ENCODE measurements at places on chromosomes 4 and X.
A peak's percentile ranks its signal among the peaks of the same experiment; 100 is the strongest.

DNA sequence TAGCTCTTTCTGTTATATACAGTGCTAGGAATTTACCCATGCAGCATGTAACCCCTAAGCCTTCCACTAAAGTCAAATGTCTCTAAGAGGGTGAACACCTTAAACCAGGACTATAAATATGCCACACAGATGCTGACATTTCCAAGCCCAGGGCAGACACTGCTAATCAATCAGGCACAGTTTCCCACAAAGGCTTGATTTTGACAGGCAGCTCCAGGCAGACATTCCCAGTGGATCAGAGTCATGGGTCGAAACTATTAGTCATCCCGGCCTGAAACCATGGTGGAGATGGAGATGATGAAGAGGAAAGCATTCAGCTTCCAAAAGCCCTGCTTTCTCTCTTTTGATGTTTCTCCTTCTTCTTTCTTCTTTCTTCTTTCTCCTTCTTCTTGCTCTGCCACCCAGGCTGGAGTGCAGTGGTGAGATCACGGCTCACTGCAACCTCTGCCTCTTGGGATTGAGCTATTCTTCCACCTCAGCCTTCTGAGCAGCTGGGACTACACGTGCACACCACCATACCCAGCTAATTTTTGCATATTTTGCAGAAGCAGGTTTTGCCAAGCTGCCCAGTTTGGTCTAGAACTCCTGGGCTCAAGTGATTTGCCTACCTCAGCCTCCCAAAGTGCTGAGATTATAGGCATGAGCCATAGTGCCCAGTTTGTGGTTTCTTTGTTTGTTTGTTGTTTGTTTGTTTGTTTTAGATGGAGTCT, 21.0 kb upstream of the SORCS2 start:
- no peak for DNase-seq

- DNase-seq, result no peak
Measured at GRCh38 chr4:150158041-150158440, 79.8 kb downstream of the DCLK2 start.

DNA sequence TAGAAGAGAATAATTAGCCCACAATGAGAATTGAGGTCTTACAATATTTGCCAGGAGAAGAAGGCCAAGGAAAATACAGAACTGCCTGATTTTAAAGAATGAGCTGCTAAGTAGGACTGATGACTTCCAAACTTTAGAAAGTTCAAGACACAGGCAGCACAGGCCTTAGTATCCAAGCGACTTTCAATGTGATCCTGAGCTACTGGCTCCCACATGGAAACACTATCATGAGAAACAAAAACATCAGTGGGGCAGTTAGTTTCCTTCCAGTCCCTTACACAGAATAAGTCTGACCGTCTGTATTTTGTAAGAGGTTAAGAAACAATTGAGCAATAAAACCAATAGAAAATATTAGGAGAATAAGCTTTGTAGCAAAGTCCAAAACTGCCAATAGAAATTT, 251.4 kb downstream of the COL25A1 start:
- no peak for DNase-seq

DNA sequence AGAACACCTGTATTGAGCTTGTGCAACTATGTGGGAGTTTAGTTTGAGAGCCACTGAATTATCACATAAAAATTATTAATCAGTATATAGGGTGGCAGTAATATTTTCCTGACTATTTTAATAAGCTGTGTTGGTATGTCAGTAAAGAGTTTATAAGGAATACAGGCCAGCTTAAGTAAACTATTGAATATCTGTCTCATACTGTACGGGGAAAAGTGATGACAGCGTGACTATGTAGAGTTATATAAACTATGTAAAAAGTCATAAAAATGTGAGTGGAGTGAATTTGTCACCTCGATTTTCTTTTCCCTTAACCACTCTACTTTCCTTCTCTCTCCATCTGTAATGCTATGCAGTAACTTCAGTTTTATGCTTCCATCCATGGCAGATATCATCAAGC, 250.2 kb downstream of the BMPR1B start:
- DNase-seq, result no peak

- DNase-seq, result no peak
Measured at GRCh38 chr4:179128299-179128698, 1686.1 kb upstream of the AGA start.

- DNase-seq, result no peak
Measured at GRCh38 chrX:142999199-142999701, 26.5 kb upstream of the SPANXN4 start.

- peak; percentile 9 for DNase-seq
Measured at GRCh38 chr4:37890801-37891259, at the start of gene TBC1D1. TSS of gene TBC1D1 (plus strand) at chr4:37891084. CDS start at chr4:37902096, 11,012 bp downstream.

GRCh38 chr4:101604976-101605375, 185.6 kb upstream of the BANK1 start:
- DNase-seq, result no peak

DNA sequence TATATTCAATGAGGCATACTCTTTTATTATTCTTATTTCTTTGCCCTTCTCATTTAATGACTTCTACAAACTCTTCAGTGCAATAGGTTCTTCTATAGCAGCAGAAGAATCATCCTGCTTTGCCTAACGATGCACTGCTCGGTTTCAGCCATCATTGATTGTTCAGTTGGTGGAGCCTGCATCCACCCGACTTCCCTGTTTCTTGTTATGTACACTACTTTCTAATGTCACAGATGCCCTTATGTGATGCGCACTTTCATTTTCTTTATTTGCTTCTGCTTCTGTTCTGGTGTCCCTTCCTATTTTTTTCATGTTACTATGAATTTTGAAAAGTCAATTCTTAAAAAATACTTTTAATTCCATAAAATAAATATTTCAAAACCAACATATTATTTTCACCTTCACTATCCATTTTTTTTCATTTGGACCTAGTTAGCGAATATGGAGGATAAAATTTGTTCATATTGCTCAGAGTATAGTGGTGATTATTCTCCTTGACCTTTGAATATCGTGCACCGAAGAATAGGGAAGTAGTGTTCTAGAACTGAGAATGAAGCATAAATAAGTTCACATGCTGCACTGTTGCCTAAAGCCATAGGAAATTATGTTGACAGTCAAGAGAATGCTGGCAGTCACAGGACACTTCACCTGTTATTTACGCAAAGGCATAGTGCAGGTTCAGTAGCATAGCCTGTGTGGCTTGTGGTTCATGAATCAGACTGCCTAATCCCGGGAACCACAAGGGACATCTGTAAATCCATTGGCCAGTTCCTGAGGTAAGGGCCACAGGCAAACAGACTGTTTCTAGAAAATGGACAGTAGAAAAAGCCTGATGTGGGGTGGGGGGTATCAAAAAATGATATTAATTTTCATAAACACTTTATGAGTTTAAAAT, 21.3 kb upstream of the SFRP2 start:
- no peak for DNase-seq

DNA sequence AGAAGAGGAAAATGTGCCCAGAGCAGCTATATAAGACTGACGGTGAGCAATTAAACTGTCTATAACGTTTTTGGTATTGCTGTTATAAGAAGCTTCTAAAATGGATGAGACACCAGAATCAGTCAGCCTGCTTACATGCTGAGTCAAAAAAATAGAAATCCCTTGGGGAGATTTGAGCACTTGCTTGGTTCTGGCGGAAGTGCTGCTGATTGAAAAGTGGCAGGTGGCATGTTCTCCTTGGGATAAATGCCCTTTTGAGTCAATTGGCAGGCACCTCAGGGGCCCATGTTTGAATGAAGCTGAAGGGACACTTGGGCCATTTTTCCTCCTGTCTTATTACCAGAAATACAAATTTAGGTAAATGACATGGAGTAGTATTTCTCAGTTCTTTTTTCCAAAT, 148.7 kb downstream of the PTCHD1 start:
- DNase-seq, result no peak

DNA sequence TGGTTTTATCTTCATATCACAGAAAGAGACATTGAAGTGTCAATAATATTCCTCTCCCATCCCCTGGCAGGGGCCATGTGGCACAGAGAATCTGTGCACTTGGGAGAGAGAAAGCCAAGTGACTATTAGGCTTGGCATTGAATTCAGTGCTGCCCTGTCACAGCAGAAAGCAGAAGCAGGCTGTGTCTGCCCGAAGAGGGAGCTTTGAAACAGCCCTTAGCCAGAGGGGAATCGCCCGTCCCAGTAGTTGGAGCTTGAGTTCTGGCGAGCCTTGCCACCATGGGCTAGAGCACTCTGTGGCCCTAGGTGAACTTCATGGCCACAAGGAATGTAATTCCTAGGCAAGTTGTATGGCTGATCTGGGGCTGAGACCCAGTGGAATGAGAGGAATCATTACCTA, 282.5 kb upstream of the PCDH10 start:
- no peak for DNase-seq

DNA sequence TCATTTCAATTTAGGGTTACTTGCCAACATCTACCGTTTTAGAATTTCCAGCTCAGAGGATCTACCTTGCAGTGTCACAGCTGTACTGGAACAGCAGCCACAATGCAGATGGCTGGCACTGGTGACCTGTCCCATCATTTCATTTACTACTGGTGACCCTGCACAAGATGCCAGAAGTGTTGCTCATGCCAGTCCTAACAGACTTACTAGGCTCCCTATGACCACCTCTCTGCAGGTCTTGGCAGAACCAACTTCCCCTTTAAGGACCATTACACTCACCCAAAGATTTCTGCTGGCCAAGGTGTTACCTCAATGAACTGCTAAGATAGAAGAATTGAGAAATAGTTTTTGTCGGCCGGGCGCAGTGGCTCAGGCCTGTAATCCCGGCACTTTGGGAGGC, 106.9 kb downstream of the C4orf51 start:
- DNase-seq, result no peak

GRCh38 chrX:46698691-46699090, 60.2 kb downstream of the SLC9A7 start:
- no peak for DNase-seq

GRCh38 chr4:169619518-169619957, 840 bp upstream of the CLCN3 start:
- peak; percentile 52 for DNase-seq

GRCh38 chrX:40734971-40735324, 394 bp downstream of the MED14 start:
- DNase-seq, result no peak

DNA sequence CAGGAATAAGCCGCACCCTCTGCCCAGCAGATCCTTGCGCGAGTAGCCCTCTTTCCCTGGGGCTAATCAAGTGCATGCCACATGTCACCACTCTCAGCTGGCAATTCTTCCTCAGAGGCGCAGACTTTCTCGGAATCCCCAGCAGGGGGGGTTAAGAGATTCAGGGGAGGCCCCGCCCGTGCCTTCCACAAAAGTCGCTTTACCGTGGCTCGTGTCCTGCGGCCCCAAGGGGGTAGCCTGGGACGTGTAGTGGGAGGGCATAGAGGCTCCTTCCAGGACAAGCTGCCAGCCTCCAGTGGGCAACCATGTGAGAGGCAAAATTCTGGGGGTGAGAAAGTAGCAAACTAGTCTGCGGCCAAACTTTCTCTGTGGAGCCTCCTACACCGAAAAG, 652 bp downstream of the SRPX start:
- DNase-seq, result no peak

GRCh38 chrX:29315931-29316330, 728.7 kb downstream of the IL1RAPL1 start:
- no peak for DNase-seq

GRCh38 chr4:73762409-73762808, 22.0 kb downstream of the CXCL8 start:
- no peak for DNase-seq

- no peak for DNase-seq
Measured at GRCh38 chr4:138162259-138162658, 79.9 kb downstream of the SLC7A11 start.

GRCh38 chr4:48596336-48596735, 106.3 kb downstream of the ZAR1 start:
- no peak for DNase-seq

DNA sequence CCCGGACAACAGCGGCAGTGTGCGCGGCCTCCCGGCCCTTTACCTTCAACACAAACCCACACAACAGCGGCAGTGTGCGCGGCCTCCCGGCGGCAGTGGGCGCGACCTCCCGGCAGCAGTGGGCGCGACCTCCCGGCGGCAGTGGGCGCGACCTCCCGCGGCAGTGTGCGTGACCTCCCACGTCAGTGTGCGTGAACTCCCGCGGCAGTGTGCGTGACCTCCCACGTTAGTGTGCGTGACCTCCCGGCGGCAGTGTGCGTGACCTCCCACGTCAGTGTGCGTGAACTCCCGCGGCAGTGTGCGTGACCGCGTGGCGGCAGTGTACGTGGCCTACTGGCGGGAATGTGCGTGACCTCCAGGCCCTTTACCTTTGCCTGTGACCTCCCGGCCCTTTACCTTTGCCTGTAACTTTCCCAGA, 576.6 kb upstream of the FRG1 start:
- DNase-seq, result no peak

GRCh38 chrX:86714441-86714840, 566.2 kb downstream of the DACH2 start:
- DNase-seq, result no peak

DNA sequence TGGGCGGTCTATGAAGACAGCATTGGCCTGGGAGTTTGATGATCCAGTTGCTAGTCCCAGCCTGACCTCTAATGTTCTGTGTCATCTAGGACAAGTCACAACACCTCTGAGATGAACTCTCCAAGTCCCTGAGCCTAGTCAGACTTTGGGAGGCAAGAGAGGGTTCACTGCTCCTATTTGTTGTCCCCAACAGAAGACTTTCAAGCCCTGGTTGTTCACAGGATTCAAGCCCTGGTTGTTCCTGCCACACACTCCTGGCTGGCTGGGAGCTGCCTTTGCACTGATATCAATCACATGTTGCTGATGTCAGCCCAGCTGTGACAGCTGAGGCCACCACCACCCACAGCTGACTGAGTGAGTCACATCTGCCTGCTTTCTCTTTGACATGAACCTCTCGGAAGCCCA, 253.2 kb upstream of the RASGEF1B start:
- no peak for DNase-seq

DNA sequence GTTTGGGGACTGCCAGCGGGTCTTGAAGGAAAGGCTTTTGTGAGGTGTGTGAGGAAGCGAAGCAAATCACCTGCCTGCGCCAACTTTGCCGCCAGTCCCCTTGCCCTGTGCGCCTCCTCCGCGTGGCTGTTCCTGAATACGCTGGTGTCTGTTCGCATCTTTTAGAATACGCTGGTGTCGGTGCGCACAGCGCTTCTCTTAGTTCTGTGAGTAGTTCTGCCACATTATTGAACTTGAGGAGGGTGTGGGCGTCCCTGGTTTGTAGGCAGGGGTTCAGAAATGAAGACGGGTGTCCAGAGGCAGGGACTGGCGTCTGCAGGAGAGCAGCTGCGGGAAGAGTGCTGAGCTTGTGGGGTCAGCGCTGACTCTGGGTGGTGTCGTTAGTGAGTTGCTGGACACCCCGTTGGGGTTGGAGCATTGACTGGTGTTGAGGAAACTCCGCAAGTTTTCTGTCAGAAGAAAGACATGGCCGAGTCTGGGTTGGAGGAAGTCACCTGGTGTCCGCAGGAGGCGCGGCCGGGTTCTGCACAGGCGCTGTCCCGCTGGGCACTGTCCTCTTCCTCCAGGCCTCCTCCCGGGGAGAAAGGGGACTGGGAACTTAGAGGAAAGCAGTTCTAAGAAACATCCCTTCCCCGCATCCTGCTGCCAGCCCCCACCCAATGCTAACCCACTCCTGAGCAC, 930 bp downstream of the ZNF718 start:
- no peak for DNase-seq

GRCh38 chr4:92012899-92013867, 290.6 kb upstream of the GRID2 start:
- no peak for DNase-seq

GRCh38 chr4:81257021-81257420, 42.0 kb upstream of the PRKG2 start:
- DNase-seq, result no peak

- no peak for DNase-seq
Measured at GRCh38 chr4:77787969-77788368, 31.2 kb downstream of the CNOT6L start.

- DNase-seq, result no peak
Measured at GRCh38 chr4:10011277-10011676, 10.0 kb downstream of the SLC2A9 start.

GRCh38 chr4:27828843-27829242, 968.2 kb downstream of the STIM2 start:
- no peak for DNase-seq
